ENCODE measurements at places on chromosomes 5 and 9.

GRCh38 chr5:37841203-37841602 lies 1.4 kb upstream of the GDNF start:
- DNase-seq = no peak

DNA sequence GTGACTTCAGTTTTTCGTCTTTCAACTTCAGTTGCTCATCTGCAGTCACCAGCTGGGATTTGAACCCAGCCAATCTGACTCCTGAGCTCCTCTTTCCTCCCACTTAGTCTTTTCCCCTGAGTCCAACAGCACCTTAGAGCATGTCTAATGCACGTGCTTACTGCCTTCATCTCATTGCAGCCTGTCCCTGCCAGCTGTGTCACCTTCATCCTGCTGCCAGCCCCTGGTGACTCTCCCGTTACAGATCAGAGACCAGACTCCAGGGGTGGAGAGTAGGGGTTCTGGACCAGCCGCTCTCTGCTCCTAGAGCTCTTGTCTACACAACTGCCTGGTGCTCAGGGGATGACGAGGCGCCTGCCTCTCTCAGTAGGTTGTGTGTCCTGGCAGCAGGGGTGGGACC lies 132.9 kb upstream of the LMX1B start:
- DNase-seq = no peak

DNA sequence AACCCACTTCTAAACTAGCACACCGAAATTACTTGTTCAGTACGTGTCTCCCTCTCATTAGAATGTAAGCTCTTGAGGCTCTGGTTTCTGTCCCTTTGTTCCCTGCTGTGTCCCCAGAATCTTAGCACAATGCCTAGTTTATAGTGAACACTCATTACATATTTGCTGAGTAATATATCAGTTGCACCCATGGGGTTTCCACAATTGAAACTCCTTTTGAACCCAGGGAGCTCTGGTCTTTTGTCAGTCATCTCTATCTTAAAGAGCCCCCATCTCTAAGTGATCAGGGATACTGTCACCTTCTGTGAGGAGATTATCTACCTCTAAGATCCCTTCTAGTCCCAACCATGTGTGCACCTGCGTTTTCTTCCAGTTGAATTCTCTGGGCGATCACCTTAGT lies 12.8 kb downstream of the CAMK4 start:
- DNase-seq = no peak

GRCh38 chr9:38687992-38688391 lies 31.9 kb downstream of the FAM240B start:
- DNase-seq = no peak

DNA sequence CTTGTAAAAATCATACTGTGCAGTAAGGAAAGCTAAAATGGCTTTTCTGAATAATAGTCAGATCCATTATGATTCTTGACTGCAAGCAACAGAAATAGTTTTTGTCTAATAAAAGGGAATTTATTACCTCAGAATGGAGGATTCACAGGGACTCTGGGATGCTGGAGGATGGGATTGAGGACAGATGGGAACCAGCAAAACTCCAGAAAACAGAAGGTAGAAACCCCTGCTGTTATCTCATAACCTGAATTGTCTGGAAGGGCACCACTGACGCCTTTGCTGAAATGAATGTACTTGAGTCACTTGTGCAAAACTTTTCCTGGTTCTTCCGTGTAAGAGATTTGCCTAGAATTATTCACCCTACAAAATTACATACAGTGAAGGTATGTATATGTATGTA lies 58.6 kb upstream of the DMAC1 start:
- DNase-seq = no peak
